ENCODE measurements at places on chromosomes 16 and 17. TPM values are rescaled to one million over a fixed set of nuclear protein-coding genes. Genes with fewer than 3 reads are reported as not detected.

FZD2 gene
- 49.4 TPM for polyA plus RNA-seq

- no peak for DNase-seq
Observed at GRCh38 chr17:64008830-64009229, 10.7 kb downstream of the PRR29 start.

DNA sequence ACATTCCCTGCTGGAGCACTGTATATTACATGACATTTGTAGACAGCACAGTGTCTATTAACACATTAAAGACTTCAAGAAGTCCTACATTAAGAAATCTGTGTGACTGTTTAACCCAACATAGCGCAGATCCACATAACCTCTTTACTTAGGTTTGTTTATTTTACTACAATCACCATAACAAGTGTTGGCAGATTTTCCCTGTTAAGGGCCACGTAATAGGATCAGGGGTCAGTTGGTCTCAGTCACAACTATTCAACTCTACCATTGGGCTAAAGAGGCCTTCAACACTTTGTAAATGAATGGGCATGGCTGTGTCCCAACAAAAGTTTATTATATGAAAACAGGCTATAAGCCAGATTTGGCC, 51.3 kb upstream of the ADORA2B start:
- no peak for DNase-seq

DNA sequence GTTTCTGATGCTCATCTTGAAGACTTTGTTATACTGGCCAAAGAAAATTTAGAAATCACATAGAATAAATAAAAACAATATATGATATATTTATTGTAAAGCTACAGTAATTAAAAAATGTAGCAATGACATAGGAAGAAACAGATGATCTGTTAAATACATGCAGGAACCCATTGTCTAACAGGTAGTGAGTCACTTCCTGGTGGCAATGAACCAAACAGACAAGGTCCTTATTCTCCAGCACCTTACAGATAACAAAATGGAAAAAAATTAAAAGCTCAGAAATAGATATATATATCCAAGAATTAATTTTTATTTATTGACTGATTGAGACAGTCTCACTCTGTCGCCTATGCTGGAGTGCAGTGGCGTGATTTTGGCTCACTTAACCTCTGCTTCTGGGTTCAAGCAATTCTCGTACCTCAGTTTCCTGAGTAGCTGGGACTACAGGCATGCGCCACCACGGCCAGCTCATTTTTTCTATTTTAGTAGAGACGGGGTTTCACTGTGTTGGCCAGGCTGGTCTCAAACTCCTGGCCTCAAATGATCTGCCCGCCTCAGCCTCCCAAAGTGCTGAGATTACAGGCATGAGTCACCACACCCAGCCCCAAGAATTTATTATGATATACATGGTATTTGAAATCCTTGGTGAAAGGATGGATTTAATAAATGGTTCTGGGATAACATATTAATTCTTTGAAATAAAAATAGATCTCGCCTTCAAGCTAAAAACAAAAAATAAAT, 7.5 kb downstream of the NETO2 start:
- no peak for DNase-seq

Measured in AG04450 (cell line).